ENCODE measurements at places on chromosomes 4 and X.

DNA sequence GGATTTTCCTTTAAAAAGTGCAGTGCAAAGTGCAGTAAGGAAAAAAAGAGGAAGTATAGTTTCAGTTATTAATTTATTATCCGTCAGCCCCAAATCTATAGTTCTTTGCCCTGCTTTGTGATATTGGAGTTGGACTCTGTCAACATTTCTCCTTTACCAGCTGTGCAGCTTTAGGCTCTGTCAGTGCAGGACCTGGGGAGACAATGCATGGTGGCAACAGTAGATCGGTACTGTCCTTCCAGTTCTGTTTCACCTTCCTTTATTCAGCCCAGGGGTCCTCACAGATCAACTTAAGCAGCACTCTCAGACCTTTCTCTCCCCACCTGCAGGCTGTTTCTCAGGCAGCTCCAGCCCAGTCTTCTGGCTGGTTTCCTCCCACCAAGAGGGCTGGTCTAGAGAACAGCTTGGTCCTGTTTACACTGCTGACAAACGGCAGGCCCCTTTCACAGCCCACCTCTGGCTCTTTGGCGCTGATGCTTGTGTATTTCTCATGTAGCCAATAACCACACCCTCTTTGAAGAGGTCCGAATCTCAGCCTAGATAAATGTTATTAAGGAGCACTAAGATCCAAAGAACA is 71.6 kb downstream of the MCUB start:
- DNase-seq, result peak; percentile 12

DNA sequence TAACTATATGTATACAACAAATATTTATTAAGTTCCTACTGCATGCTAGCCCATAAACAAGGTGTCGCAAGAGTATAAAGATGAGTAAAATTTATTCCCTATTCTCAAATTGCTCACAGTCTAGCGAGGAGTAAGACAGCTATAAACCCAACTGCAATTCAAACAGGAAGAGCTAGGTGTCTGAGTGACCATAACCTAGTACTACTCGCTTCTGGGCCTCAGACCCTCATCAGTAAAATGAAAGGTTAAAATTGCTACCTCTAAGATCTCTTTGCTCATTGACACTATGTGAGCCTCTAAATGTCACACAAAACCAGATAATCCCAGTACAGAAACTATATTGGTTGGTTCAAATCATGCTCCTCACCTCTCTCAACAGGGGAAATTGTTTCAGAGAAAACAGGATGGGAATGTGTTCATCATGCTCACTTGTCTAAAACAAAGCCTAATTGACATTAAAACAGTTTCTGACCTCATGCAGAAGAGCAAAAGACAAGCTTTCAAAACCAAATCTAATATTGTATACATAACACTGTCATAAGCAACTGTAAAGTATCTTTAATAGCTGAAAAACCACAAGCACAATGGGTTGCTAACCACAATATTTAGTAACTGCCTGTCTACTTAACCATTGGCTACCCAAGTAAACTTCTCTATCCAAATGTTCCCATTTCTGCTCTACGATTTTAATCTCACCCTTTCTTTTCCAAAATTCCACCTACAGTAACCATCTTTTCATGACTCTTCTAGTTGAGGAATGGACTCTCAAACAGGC is 264.6 kb upstream of the FMR1 start:
- no peak for DNase-seq

DNA sequence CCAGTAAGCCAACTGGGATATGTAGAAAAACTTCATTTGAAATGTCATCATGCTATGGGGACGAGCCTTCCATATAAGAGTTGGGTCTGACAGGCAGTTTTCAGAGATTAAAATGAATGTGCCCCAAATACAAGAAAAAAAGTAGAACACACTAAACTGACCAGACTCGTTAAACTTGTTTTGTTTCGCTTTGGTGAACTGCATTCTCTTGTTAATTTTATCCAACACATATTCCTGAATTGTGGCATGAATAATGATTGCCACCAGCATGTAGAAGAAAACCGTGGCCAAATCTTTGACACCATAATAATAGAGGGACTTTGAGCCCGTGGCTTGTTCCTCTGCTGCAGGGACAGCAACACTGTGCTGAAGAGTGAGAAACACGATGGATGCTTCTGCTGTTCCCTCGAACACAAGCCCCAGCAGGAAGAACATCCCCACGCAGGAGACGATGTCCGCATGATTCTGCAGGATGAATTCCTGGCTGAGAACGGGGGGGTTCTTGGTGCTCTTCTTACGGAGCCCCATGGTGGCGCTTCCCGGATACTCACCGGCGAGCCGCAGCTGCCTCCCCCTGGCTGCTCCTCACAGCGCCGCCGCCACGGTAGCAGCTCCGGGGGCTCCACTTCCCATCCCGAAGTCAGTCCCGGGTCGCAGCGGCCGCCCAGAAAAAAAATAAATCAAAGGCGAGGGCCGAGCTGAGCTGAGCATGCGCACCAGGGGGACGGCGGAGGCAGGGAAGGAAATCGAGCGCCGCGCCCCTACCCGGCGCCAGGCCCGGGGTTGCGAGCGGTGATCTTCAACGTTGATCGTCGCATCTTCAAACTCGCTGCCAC is at the start of gene TRAM1L1:
Gene TRAM1L1 (minus strand): TSS at position 711 of the 836 bp plus-strand sequence. CDS start 183 bp downstream, at position 528.
- no peak for DNase-seq

GRCh38 chr4:23166919-23167318 is 474.2 kb downstream of the GBA3 start:
- DNase-seq, result no peak

GRCh38 chr4:21835712-21836111 is 112.9 kb downstream of the KCNIP4 start:
- DNase-seq, result no peak

Data from NAMALWA (cell line).